Stimulated activated CD4-positive, alpha-beta T cell treated with anti-CD3 and anti-CD28 coated beads, Interleukin-12 subunit alpha, Interleukin-12 subunit beta, amount 100 ng/mL, for 24 hours (primary cell): ENCODE measurements at places on chromosomes 13 and 19.

GRCh38 chr19:37933937-37934358, 26.9 kb downstream of the SIPA1L3 start:
- DNase-seq = no peak

DNA sequence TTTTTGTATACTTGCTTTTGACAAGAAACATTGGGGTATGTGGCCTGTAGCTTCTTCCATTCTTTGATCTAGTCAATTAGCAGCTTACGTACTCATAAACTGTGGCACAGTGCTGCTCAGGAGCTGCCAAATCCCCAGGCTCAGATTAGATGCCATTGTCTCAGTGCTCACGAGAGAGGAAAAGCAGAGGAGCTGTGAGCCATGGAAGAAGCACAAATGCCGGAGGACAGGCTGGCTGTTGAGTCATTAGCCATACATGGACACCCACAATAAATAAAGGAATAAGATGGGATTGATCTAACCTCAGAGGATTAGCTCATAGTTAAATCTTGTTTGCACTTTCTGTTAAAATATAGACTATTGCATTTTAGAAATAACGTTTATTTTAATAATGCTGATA, 121.7 kb downstream of the POSTN start:
- DNase-seq = no peak

- no peak for DNase-seq
These were observed 157.7 kb downstream of the KDM4B start for GRCh38 chr19:5126498-5127223.

DNA sequence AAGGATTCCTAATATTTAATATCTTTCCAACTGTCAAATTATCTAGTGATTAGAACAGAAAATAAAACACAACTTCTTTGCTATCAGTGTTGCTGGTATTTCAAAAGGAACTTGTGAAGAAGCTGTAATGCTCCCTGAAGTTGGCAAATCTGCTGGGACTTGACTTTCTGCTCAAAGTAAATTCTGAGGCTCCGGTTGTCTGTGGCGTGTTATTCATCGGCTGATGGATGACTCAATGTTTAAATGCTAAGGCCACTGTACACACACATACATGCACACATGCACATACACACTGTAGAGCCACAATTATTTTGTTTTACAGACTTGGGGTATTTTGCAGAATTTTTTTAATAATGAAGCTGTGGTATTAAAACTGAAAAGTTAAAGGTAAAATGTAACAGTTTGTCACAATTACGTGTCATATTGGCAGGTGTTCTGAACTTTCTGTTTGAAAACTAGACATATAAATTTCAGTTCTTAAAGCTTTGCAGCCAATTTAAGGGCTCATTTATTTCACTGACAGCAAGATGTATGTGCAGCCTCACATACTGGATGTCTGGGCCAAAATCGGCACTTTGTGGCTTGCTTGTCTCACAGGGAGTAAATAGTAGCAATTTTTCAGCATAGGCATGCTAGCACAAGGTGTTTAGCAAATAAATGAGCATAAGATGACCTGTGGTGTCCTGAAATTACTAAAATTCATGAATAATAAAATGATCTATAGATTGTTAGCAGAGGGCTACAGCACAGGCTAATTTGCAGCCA, 1691.7 kb upstream of the PCDH20 start:
- DNase-seq = no peak

DNA sequence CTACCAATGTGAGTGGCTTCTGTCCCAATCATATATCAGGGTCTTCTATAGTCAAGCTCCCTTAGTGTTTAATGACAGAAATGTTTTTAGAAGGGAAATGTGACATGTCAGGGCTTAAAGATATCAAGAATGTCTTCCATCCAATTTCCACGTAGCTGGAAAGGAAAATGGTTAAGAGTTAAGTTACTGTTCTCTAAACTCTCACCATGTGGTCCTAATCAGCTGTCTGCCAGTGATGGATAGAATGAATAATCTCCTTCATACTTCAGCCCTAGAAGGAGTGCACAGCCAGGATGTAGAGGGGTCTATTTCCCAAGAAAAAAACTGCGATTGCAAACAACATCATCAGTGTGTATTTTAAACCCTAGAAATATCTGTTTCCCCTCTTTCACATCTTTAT, 36.3 kb downstream of the FLT1 start:
- DNase-seq = no peak

DNA sequence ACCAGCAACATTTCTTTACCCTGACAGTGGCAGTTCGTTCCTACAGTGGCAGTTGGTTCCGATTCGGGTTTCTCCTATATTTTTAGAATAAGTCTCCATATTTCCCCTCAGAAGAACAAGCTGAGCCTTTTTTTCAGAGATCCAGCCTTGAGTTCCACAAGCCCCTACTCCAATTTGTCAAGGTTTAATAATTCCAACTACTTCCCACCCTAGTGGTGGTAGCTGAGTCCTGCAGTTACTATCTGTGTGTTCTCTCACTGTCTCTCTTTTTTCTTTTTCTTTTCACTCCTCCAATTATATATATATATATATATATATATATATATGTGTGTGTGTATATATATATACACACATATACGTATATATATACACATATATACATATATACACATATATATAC, 1347.3 kb downstream of the PCDH9 start:
- DNase-seq = no peak

DNA sequence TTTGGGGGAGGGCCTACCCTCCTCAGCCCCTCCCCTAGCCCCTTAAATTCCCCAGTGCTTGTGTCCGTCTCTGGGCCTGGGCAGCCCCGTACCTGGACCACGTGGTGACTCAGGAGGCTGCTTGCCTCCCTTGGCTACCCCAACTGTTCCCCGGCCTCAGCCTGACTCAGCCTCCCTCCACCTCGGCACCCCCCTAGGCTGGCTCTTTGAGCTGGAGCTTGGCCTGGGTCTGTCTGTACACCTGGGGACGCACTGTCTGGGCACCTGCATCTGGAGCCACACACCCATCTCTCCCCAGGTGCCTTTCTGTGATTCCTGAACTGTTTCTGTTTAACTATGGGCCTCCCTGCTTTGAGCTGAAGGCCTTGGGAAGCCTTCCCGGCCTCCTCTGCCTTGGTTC, 1.8 kb upstream of the KLK14 start:
- DNase-seq = no peak
